T follicular helper cell (primary cell): ENCODE measurements at places on chromosomes 12 and 14.

DNA sequence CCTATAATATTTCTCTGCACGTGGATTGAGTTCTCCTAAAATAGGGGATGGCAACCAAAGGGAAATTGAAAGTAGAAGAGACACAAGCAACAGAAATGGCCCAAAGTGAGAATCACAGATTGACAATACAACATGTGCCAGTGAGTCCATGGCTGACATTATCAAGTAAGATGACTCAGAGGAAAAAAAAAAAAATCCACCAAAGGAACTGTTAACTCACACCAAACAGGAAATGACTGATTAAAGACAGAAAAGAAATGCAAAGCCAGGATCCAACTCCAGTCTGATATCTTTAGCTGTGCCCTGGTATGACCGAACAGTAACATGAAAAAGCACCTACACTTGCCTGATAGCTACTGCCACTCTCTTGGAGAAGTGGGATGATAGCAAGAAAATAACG is 485.0 kb downstream of the PRKD1 start:
- DNase-seq: no peak

- no peak for DNase-seq
These were observed 37.8 kb downstream of the HELB start for GRCh38 chr12:66340131-66340530.

GRCh38 chr14:101927859-101928258 is 36.5 kb upstream of the DYNC1H1 start:
- DNase-seq: no peak

DNA sequence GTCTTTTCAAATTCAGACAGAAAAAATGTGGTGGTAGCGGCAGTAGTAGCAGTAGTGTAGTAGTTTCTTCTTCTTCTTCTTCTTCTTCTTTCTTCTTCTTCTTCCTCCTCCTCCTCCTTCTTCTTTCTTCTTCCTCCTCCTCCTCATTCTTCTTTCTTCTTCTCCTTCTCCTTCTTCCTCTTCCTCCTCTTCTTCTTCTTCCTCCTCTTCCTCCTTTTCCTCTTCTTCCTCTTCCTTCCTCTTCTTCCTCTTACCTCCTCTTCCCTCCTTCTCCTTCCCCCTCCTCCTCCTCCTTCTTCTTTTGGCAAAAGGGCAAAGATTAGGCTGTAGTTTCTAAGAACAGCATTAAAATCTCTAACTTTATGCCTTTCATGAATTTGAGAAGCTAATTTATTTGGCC is 59.6 kb upstream of the INSM2 start:
- no peak for DNase-seq

- no peak for DNase-seq
These were observed 753 bp downstream of the CSRNP2 start for GRCh38 chr12:51082561-51083125.

GRCh38 chr12:65951697-65952096 is 127.4 kb downstream of the HMGA2 start:
- no peak for DNase-seq

DNA sequence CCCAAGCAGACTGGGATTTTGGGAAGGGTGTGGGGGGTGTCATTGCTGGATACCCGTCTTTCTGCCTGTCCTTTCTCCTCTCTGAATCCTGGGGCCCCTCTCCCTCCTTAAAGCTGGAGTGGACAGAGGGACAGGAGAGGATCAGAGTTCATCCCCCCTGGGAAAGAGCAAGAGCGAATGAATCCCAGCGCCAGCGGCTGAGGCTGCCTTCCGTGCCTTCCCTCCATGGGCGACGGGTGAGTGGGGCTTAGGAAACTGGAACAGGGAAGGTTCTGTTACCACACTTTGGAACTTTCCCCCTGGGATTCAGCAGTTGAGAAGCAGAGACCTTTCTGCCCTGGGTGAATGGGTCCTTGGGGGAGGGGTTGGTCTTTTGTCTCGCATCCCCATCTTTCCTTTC is 16.2 kb upstream of the RIN3 start:
- DNase-seq: no peak

DNA sequence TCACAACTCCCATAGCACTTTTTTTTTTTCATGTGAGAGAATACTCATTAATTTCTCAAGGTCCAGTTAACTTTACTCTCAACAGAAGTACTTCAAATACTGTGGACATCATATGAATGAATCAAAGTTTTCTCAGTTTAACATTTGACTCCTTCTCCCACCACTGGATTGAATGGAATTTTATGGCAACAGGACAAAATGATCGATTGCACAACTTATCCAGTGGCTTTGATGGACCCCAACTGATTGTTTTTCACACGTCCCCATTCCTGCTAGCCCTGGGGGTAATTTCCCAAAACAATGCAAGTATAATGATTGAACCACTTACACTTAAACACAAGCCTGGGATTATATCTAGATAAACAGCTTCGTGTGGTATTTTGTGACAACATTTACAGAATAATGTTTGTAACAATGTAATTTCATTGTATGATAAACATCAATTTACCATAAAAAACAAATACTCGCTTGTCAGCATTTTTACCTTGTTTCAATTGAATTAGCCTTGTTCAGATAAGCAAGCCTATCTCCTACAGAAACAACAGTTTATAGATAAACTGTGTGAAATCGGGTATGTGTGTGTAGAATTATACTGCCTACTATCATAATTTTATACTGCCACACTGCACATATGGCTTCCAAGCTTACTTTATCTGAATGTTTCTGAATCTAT is 60.9 kb downstream of the SOX5 start:
- no peak for DNase-seq

GRCh38 chr14:20873370-20874177 is 17.6 kb upstream of the RNASE3 start:
- DNase-seq: peak; percentile 56

GRCh38 chr12:47721431-47721973 is 3.8 kb downstream of the ENDOU start:
- no peak for DNase-seq

DNA sequence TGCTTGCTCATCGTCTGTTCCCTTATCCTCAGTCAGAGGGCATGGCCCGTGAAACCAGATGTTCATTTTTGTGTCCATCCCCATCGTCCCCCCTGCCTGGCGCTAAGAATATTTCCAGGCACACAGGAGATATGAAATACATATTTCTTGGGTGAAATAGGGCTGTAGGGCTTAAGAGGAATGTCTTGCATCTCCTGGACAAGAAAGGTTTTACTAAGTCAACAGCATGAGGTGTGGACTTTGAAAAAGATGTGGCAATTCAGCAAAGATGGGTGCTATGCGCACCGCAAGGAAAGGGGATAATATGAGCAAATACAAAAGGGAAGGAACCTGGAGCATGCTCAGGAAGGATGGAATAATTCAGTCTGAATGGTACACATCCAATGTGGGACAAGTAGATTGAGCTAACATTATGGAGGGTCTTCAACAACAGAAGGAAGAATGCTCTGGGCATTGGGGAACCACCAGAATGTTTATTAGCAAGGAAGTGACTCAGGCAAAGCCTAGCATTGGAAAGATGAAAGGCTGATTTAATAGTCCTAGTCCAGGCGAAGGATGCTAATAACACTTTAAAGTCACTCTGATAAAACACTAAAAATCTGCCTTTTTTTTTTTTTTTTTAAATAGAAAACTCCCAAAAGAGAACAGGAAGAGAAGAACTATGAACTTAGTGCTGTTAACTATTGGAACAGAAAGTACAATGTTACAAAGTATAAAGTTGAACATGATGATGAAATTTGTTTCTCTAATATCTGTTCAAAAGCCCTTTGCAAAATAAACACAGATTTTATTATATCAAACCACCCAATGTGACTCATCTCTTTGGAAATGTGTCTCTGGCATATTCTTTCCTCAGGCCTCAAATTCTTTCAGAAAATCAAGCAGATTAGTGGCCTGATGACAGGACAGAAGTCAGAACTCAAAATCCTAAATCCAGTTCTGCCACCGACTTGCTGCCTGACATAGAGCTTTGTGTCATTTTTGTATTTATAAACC is 449.5 kb downstream of the BCAT1 start:
- no peak for DNase-seq

DNA sequence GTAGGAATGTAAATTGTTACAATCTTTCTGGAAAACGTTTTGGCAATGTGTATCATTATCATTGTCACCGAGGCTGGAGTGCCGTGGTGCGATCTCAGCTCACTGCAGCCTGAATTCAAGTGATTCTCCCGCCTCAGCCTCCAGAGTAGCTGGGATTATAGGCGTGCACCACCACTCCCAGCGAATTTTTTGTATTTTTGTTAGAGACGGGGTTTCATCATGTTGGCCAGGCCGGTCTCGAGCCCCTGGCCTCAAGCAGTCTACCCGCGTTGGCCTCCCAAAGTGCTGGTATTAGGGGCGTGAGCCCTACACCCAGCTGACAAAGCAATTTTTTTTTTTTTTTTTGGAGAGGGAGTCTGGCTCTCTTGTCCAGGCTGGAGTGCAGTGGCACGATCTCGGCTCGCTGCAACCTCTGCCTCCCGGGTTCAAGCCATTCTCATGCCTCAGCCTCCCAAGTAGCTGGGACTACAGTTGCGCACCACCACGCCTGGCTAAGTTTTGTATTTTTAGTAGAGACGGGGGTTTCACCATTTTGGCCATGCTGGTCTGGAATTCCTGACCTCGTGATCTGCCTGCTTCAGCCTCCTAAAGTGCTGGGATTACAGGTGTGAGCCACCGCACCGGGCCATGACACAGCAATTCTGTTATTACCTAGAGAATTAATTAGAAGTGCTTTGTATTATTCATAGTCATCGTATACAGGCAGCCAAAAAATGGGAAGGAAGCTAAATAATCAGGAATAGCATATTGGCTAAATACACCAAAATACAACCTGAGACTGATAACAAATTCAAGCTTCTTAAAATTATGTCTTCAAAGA is 1.2 kb downstream of the ACTR6 start:
- no peak for DNase-seq

- no peak for DNase-seq
These were observed 73.7 kb downstream of the GALNT4 start for GRCh38 chr12:89450907-89451306.

DNA sequence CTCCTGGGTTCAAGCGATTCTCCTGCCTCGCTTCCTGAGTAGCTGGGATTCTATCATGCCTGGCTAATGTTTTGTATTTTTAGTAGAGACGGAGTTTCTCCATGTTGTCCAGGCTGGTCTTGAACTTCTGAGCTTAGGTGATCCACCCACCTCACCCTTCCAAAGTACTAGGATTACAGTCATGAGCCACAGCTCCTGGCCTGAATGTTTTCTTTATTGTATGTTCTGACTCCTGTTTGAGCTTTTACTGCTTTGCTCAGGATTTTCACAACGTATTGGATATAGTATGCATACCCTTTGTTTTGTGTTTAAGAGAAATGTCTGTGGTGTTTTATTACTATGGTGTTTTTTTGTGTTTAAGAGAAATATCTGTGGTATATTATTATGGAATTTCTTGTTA is 37.2 kb downstream of the ATF7IP start:
- DNase-seq: no peak

DNA sequence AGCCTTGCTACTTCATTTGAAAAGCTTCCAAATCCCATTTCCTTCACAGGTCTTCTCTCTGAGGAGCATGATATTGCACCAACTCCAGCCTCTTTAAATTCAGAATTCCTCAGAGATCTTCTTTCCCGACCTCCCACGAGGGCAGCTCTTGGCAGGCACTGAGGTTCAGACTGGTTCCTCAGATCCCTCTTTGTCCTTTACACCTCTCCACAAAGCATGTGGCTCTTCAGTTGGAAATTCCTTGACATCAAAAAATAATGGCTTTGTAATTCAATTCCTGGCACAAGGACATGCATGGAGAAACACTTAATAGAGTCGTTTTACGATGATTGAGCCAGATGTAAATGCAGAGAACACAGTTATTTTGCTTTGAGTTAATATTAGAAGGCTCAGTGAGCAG is 63.2 kb upstream of the TMX1 start:
- no peak for DNase-seq

DNA sequence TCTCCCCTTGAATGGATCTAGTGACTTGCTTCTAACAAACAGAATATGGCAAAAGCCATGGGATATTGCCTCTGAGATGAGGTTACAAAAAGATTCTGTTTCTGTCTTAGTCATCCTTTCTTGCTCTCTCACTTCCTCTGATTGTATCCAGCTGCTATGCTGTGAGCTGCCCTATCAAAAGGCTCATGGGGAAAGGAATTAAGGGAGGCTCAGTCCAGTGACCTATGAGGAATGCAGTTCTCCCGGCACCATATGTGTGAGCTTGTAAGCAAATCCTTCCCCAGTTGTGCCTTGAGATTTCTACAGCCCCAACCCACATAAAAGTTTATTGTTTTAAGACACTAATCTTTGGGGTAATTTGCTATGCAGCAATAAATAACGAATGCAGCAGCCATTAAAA is 183.1 kb downstream of the KLHL28 start:
- DNase-seq: no peak

- DNase-seq: peak; percentile 53
These were observed 730 bp downstream of the PPP1R3E start for GRCh38 chr14:23301969-23302289.

- no peak for DNase-seq
These were observed 427.1 kb upstream of the FBXO33 start for GRCh38 chr14:39859314-39859713.
